ENCODE measurements at places on chromosomes 6 and 20. TPM values are rescaled to one million over a fixed set of nuclear protein-coding genes. Genes with fewer than 3 reads are reported as not detected.
A peak's percentile ranks its signal among the peaks of the same experiment; 100 is the strongest.

DNA sequence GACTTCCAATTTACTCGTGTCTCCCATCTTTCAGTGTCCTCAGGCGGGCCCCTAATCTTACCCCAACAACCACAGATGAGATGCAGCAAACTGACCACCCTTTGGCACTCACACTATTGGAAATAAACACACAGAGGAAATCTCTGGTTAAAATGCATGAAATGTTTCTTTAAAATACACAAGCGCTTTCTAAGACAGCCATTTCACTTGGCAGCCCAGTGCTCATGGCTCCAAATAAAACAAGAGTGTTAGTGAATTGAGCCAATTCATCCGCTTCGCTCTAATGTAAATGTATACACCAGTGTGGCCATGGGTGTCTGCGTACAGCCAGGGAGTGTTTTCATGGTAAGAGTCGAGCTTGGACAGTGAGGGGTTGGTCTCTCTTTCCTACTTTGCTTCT, 282.9 kb downstream of the CLIC5 start:
- DNase-seq = no peak

GRCh38 chr20:53495398-53496092, 98.1 kb downstream of the ZNF217 start:
- no peak for DNase-seq

GRCh38 chr20:34281177-34281576, 22.0 kb downstream of the AHCY start:
- no peak for DNase-seq

GRCh38 chr6:166862287-166862977, 93.9 kb downstream of the RNASET2 start:
- peak; percentile 57 for DNase-seq

GRCh38 chr6:152301021-152301764, 336.0 kb downstream of the SYNE1 start:
- no peak for DNase-seq

The OXT gene
- polyA plus RNA-seq = 1.2 TPM

The HLA-E gene
- 3,020 TPM for polyA plus RNA-seq

Data from naive thymus-derived CD4-positive, alpha-beta T cell (primary cell).